ENCODE measurements at places on chromosomes 13 and 19.

DNA sequence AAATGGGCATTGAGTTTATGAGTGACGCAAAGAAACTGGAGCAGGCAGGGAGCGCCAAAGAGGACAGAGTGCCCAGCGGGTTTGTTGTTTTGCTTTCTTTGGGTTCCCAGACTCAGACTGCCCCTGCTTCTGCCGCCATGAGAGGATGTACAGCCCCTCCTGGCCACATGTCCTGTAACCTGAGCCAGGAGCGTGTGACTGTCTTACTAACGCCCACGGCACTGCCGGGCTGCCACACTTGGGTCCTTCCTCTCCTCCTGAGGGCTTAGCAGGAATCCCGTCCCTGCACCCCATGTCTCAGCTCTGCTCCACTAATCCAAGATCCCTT, 80.5 kb downstream of the GPR12 start:
- DNase-seq, result no peak

- DNase-seq, result no peak
Measured at GRCh38 chr19:5967994-5968430, 9.9 kb downstream of the RANBP3 start.

- DNase-seq, result no peak
Measured at GRCh38 chr19:39444598-39445195, 685 bp upstream of the SUPT5H start.

DNA sequence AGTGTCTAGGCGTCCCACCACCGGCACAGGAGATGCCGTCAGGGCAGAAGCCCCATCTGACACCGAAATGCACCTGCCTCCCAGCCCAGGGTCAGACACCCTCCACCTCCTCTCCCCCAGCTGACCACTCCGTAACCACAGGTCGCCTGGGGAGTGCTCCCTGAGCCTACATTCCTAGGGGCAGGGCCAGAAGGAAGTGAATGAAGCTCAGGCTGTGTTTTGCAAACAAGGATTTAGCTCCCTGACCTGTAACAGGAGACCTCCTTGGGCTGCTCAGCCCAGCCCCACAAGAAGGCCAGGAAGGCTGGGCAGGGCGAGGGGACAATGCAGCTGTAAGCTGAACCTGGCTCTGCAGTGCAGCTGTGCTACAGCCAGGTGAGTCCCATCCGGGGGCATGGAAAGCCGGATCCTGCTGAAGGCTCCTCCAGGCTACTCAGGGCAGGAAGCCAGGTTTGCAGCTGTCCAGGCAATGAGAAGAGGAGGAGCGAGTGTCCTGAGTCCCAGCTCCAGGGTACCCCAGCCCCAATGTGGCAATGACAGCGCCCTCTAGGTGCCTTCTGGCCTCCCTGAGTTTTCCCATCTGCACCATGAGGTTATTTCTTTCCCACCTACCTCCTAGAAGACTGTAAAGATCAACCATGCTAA, 42.1 kb downstream of the RHPN2 start:
- no peak for DNase-seq

GRCh38 chr19:19655051-19655594, 8.4 kb downstream of the ATP13A1 start:
- no peak for DNase-seq

GRCh38 chr13:68261105-68261504, 1031.0 kb upstream of the PCDH9 start:
- no peak for DNase-seq

DNA sequence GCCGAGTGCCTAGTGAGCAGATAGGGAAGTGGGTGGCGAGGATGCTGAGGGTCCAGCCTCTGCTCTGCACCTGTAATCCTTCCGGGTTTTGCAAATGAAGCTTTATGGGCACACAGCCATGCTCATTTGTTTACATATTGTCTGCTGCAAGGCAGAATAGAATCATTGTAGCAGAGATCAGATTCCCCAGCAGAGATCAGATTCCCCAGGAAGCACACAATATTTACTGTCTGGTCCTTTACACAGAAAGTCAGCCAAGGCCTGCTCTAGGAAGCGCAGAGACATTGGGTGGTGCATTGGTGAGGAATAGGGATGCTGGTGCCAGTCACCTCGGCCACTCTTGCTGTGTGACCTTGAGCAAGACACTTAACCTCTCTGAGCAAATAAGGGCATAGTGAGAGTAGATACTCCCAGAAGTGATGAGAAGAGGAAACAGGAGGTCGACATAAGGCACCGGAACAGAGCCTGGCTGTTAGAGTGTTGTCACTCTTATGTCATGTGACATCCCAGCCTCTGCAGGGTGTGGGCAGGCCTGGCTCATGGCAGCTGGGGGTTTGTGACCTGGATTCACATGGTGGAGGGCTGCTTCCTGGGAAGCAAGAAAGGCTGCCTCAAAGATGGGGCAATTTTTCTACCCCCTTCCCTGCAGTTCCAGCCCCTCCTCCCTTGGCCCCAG, 25.6 kb downstream of the CARM1 start:
- DNase-seq, result no peak

DNA sequence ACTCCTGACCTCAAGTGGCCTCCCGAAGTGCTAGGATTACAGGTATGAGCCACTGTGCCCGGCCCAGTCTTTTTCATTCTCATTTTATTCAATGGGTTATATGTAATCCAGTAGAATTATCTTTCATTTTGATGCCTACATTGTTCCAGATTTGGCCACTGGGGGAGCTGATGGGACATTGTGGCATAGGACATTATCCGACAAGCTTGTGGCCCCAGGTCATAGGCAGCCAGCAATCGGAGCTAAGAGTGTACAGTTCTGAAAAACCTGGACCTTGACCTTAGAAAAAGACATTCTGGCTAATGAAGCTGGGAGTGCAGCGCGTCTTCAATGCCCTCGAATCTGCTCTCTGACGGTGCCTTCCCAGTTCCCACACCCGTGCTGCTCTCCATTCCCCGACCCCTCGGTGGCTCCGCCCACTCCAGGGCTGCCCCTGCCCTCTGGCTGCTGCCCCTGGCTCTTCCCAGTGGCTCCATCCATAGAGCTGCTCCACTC, 108.7 kb downstream of the TEX29 start:
- DNase-seq, result no peak

DNA sequence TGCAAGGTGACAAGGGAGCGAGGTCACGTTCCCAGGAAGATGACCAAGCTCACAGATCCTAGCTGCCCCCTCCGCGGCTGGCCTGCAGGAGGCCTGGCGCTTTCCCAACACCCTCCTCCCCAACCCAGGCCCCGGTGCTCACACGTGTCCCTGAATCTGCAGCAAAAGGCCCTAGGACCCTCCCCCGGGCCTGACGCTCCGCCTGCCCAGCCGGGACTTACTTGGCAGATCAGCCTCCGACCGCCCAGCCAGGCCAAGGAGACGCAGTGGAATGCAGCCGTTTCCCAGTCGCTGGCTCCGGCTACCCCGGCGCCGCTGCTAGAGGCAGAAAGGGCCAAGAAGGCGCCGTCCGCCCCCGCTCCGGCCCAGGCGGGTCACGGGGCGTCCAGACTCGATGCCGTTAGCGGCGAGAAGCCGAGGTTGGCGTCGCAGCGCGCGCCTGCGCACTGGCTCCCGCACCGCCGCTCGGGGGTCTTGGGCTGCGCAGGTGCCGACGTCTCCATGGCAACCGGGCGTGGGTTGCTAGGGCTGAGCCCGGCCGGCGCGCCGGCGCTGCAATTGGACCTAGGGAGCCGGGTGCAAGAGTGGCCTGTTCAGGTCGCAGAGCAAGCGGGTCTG, at the start of gene PNMA8A:
TSS of gene PNMA8A (minus strand) at position 448 of the 618 bp plus-strand sequence. CDS start 528 bp downstream, outside the sequence.
- DNase-seq, result no peak

DNA sequence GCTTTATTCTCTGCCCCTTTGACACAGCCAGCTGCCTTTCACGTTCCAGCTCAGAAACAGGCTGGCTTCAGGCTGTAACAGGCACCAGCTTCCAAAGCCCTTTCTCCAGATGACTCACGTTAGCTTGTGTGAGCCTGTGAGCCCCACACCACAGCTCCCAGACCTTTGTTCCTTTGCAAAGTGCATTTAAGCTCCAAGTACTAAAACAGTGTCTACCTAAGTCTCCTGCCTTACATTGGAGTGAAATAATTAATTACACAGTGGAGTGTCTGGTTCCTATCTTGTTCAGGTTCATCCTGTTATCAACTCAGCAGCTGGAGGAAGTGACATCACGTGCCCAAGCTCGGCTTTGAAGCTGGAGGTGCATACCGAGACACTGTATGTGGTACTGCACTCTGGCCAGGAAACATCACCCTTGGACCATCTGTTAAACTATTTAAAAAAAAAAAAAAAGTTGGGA, 475.8 kb downstream of the FOXO1 start:
- peak; percentile 39 for DNase-seq

GRCh38 chr13:47126432-47126831, 229.6 kb upstream of the HTR2A start:
- DNase-seq, result no peak

- DNase-seq, result no peak
Measured at GRCh38 chr13:25371875-25372283, at the start of gene ATP8A2. ATP8A2 (plus strand) TSS chr13:25371974; CDS start chr13:25372213, 239 bp downstream.

- no peak for DNase-seq
Measured at GRCh38 chr13:111474136-111475002, 153.9 kb downstream of the TEX29 start.

DNA sequence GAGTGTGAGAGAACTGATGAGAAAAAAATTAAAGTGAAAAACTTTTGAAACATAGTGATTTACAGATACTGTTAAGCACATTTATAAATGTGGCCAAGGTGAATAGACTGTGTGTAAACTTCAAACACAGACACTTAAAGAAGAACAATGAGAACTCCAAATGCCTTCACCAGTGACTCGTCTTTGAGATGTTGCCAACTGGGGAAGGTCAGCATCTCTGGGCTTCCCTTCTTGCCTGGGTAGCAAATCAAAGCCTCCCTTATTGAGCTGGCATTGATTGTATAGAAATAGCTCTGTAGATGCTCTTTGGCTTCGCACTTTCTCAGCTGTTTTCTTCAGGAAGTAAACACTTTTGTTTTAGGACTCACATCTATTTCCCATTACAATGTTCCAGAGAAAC, 177.3 kb upstream of the SGCG start:
- no peak for DNase-seq

DNA sequence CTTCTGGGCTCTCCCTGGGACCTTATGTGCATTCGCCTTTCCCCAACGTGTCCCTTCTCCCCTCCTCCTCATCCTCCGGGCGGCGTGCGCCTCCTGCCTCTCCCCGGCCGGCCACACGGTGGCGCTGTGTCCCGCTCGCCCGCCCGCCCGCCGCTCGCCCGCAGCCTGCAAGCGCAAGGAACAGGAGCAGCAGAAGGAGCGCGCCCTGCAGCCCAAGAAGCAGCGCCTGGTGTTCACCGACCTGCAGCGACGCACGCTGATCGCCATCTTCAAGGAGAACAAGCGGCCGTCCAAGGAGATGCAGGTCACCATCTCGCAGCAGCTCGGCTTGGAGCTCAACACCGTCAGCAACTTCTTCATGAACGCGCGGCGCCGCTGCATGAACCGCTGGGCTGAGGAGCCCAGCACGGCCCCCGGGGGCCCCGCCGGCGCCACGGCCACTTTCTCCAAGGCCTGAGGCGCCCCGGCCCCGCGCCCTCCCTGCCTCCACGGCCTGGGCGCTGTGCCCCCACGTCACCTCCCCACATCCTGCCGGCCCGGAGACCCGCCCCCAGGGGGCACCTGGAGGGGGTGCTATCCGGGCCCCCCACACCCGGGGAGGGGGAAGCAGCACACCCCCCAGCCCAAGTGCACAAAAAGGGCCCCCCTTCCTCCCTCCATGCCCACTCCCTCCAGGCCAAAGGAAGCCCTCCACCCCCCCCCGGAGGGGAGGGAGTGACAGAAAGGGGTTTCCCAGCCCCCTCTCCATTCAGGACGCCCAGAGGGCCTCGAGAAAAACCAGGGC, 21.9 kb downstream of the ONECUT3 start:
- DNase-seq, result no peak

GRCh38 chr19:38199340-38199739, 24.7 kb downstream of the DPF1 start:
- no peak for DNase-seq

- no peak for DNase-seq
Measured at GRCh38 chr13:26961890-26962615, 201.5 kb upstream of the GPR12 start.

DNA sequence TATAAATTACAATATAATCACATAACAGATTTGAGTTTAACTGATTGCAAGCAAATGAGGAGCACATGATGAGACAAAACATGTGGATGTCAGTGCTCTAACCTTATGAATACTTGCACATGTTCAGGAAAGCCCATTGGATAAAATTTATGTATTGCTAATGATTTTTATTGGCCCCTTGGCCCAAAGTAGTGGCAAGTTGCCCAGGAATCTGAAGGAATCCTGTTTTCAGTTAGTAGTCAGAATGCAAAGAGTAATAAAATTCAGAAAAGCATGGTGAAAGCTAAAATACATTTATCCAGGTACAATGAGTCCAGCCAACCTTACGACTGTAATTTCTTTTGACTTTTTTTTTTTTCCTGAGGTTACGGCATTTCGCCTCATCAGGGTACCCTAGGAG, 1539.4 kb downstream of the EFNB2 start:
- DNase-seq, result no peak

DNA sequence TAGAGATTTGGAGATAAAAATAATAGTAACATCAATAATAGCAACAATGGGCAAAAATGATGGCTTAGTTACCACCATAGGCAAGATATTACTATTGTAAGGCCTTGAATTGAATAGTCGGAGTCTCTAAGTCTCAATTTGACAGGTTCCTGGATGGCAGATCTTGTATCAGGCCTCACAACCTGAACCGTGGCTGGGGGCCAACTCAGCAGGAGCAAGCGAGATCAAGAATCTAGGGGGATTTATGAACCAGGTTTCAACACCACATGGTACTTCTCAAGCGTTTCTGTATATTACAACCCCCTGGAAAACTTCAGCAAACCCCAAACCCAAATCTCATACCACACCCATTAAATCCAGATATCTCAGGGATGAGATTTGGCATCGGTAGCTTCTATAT, 573.8 kb downstream of the LIG4 start:
- DNase-seq, result no peak

- DNase-seq, result no peak
Measured at GRCh38 chr13:95642028-95642621, 2.4 kb downstream of the DZIP1 start.

- no peak for DNase-seq
Measured at GRCh38 chr13:100722517-100722916, 47.9 kb upstream of the TMTC4 start.

- DNase-seq, result peak; percentile 53
Measured at GRCh38 chr19:19540064-19540714, 2.1 kb downstream of the CILP2 start.

DNA sequence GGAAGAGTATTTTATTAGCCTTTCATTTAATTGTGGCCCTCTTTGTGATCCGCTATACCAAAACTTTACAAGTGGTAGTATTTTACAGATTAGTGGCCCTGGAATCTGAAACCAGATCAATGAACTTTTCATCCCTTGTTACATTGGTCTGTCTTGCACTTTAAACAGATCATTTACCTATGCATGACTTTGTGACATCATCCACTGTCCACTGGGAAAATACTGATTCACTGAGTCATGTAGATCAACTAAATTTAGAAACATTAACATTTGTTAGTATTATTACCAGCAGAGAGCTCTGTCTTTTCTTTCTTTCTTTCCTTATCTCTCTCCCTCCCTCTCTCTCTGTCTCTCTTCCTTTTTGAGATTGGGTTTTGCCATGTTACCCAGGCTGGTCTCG, 17.5 kb downstream of the PCDH8 start:
- DNase-seq, result no peak

DNA sequence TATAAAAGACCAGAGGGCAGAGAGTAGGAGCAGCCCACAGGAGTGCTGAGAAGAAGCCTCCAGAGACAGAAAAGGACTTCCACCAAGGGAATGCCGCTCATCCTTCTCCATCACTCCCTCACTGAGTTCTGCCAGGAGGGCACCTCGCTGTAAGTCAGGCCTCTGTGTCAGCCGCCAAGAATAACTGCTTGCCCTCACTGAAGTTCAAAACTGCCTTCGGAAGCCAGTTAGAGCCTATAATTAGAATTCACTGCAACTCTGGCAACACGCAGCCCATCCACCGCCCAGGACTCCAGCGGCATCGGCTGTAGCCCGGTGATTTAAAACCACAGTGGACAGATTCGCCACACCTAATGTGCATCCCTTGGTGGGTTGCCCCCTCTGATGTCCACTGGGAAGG, 281.8 kb upstream of the ZNF507 start:
- no peak for DNase-seq

All from stimulated activated CD8-positive, alpha-beta memory T cell treated with anti-CD3 and anti-CD28 coated beads, Interleukin-4, amount 100 ng/mL, for 4 hours (primary cell).